Glutamatergic neuron (in vitro differentiated cells): ENCODE measurements at places on chromosomes 2 and 18. TPM values are rescaled to one million over a fixed set of nuclear protein-coding genes. Genes with fewer than 3 reads are reported as not detected.
A peak's percentile ranks its signal among the peaks of the same experiment; 100 is the strongest.

GRCh38 chr2:120914839-120915521 is 179.3 kb downstream of the GLI2 start:
- no peak for DNase-seq

- DNase-seq = peak; percentile 76
Measured at GRCh38 chr2:205766779-205767359, 84.6 kb downstream of the NRP2 start.

FABP1 gene
- total RNA-seq = not detected

GRCh38 chr18:74522635-74523548 is 11.4 kb upstream of the CNDP1 start:
- no peak for DNase-seq

DNA sequence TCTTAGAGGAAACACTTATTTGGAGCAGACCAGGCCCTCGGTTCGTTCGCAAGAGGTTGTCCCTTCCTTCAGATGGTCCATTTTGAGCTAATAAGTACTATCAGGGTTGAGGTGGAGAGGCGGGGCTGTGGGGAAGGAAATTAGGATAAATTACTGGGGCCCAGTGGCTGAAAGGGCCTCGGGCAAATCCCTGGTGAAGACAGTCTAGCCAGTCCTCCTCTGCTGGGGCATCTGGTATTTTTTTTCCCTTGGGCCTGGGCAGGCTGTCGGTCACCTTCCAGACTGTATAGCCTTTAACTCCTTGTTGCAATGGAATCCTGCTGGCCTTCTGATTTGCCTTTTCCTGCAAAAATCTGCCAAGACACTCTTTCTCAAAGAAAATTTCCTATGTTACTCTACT is 1.7 kb upstream of the MYO3B start:
- DNase-seq = peak; percentile 67
